ENCODE measurements at places on chromosomes 5 and 9.

DNA sequence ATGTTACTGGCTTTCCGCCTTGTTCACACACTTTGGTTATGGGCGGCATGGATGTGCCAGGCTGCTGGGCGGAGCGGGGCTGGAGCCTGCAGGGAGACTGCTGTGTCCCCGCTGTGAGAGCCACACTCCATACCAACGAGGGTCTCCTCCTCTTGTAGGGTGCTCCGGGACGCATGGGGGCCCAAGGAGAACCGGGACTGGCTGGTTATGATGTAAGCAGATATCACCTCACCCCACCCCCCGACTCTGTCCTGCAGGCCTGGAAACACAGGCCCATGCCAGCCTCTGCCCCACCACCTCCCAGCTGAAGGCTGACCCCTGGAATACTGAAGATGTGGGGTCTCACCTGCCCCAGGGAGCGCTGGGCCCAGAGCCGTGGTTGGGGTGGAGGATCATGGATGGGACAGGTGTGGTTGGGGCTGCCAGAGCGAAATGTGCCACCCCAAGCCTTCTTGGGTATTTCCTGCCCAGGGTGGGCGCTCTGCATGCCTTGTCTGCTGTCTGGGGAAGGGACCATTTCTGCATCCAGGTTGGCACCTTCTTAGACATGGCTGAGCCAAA is 39.3 kb upstream of the ORM1 start:
- no peak for DNase-seq

DNA sequence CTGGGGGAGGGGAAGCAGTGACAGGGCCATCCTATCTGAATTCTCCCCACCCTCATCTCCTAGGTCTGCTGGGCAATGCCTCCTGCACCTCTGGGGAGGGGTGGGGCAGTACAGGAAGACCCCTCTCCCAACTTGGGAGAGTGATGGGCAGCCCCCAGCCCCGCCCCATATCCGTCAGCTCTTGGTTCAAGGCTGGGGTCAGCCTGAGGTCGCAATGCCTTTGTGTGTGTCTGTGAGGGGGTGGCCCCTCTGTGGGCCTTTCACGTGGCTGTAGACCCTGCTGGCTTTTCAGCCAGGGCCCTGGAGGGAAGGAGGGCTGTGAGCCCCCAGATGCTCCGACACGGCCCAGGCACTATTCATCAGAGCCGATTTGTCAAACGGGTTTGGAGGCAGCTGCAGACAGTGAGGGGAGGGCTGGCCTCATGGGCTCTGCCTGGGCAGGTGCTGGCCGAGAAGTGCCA is 49.5 kb upstream of the RNU6ATAC start:
- no peak for DNase-seq

GRCh38 chr9:134544388-134545214 is 97.0 kb upstream of the COL5A1 start:
- DNase-seq = no peak

DNA sequence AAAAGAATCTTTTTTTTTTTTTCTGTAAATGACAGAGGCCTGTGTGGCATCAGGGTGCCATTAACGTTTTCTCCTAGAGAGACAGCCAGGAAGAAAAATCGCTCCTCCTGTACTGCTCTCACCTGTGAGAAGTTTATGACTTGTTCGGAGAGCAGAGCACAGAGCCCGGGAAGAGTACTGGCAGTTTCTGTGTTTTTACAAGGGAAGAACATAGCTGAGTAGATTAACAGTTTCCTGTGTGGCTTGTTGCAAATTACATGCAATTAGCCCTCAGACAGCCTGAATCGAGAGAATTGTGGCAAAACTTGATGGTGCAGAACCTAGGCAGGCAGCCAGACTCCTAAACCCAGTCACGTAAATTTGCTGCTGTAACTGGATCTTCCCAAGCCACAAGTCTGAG is 32.1 kb downstream of the PRKACG start:
- DNase-seq = peak; percentile 34

DNA sequence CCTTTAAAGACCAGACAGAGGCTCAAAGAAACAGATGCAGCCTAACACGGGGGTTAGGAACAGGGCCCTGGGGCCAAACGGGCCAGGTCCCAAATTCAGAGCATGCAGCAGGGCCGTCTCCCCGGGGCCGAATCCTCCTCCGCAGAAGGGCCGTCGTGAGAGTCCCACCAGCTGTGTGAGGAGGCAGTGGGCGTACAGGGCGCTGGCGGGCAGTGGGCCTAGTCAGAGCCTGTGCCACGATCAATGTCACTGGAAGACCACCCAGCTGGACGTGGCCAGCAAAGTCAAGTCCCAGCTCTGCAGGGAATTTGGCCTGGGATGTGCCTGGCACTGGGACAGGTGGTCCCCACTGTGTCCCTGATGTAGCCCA is 15.8 kb upstream of the FCN2 start:
- DNase-seq = no peak

- no peak for DNase-seq
Observed at GRCh38 chr5:125870256-125870655, 553.0 kb upstream of the GRAMD2B start.

DNA sequence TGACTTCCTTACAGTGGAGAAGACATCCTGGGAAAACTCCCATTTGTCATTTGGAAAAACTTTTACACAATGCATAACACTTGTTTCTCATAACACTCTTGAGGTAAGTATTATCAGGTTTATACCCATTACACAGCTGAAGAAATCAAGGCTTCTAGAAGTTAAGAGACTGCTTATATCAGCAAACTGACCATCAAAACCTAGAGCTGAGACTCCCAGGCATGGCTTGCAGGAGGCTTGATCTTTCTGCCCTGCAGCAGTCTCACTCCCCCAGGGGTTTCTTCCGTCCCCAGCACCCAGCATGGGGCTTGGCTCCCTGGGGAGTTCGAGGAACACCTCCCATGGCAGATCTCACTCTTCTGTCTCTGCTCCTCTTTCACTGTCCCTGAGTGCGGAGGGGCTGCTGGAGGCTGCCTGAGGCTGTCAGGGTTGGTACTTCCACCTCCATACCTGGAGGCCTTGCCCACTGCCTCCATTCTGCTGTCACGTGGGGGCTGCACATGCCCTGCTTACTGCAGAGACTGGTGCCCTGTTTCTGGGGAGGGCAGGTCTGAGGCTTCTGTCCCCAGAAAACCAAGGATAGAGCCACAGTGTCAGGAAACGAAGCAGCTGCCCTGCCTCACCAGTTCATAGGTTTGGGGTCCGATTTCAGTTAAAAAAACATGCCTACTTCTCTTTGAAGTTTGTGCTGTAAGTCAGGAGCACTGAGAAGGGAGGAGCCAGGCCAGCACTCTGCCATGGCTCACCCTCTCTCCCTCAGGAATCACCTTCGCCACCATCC is 202.5 kb downstream of the PAX5 start:
- no peak for DNase-seq

DNA sequence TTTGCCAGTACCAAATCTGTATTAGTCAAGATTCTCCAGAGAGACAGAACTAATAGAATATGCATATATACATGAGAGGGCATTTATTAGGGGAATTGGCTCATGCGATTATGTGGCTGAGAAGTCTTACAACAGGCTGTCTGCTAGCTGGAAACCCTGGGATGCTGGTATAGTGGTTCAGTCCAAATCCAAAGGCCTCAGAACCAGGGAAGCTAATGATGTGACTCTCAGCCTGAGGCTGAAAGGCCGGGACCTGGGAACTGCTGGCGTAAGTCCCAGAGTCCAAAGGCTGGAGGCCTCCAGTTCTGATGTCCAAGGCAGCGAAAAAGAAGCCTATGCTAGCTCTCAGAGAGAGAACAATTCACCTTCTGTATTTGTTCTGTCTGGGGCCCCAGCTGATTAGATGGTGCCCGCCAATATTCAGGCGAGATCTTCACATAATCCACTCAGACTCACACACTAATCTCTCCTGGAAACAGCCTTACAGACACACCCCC is 84.1 kb downstream of the KIAA1958 start:
- DNase-seq = no peak

- peak; percentile 40 for DNase-seq
Observed at GRCh38 chr5:98933445-98934072, 4.8 kb upstream of the CHD1 start.

GRCh38 chr9:30536494-30536893 is 1847.9 kb upstream of the ACO1 start:
- no peak for DNase-seq

GRCh38 chr5:153969563-153969895 is 69.2 kb downstream of the FAM114A2 start:
- DNase-seq = no peak

- peak; percentile 81 for DNase-seq
Observed at GRCh38 chr9:4315582-4316215, 15.8 kb upstream of the GLIS3 start.

GRCh38 chr9:3441197-3441816 is 84.5 kb downstream of the RFX3 start:
- DNase-seq = peak; percentile 54

- DNase-seq = no peak
Observed at GRCh38 chr9:8677741-8678140, 878.2 kb upstream of the DMAC1 start.

GRCh38 chr5:179747811-179748210 is 15.2 kb downstream of the MAML1 start:
- no peak for DNase-seq

DNA sequence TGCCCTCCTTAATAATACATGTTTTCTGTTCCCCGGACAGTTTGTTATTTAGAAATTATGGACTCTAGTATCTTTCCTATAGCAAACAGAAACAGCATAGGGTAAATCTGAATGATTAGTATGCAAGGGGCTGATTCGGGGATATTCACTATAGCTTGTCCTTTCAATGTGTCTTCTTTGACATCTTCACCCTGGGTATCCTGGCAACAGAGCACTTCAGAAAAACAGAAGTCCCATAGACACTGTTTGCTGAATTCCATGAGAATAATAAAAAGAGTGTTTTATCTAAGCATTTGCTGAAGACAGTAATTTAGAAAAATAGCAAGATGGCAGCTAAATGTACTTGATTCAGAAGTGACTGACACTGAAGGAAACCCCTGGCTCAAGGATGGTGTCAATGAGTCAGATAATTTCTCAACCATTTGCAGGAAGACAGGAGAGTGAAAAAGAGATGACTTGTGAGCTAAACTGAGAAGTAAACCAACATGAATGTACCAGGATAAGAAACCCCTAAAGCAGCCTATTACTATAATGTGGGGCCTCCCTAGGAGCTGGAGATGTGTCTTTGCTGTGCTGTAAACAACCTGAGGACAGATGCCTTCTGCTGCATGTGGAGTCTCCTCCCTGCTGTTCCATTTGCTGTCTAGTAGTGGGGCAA is 246.2 kb downstream of the MAN2A1 start:
- peak; percentile 42 for DNase-seq

- DNase-seq = peak; percentile 70
Observed at GRCh38 chr5:136082390-136083193, 50.1 kb upstream of the SMAD5 start.

- DNase-seq = no peak
Observed at GRCh38 chr5:27875148-27875547, 836.8 kb upstream of the CDH9 start.

GRCh38 chr5:106454050-106454449 is 1216.7 kb downstream of the EFNA5 start:
- no peak for DNase-seq

- DNase-seq = no peak
Observed at GRCh38 chr5:120872297-120872696, 408.2 kb downstream of the PRR16 start.

DNA sequence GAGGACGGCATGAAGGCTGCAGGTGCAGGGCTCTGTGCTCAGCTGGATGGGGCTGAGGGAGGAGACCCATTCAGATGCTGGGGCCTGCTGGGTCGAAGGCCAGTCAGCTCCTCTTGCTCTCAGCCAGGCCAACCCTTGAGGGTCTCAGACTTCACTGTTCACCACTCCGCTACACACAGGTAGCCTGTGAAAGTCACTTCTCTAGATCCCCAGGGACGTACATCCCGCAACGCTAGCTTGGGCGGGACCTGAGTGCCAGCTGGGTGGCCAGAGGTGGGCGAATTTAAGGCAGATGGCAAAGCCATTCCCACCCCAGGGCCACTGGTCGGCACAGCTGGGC is 42.2 kb upstream of the FCN1 start:
- no peak for DNase-seq

GRCh38 chr5:63931836-63932235 is 30.4 kb downstream of the HTR1A start:
- no peak for DNase-seq

DNA sequence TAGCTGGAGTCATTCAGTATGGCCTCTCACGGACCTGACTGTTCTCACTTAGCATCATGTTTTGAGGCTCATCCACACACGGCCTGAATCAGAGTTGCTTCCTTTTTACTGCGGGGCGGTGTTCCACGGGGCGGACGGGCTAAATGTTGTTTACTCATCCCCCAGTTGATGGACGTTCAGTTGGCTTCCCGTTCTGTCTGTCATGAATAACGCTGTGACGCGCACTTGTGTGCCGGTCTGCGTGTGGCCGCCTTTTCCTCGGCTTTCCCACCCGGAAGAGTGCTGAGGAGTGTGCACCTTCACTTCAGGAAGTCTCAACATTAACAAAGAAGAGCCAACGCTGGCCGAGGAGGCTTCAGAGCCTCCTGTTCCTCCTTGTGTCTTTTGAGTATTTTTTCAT is 39.0 kb upstream of the IRX4 start:
- DNase-seq = no peak

DNA sequence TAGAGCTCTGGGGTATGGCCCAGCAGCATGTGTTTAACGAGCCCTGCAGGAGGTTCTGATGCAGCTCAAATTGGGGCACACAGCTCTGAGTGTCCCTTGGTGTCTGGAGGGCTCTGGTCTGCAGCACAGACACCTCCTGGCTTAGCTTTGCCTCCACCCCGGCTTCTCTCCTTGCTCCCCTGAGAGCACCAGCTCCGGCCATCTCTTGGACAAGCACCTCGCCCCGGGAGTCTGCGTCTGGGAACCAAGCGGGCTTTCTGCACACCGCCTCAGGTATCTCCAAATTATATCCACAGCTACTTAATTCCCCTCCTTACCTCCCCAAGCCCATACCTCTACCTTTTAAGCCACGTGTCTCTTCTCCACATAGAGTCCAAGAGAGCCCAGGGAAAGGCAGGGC is 83.7 kb upstream of the IRX4 start:
- no peak for DNase-seq

DNA sequence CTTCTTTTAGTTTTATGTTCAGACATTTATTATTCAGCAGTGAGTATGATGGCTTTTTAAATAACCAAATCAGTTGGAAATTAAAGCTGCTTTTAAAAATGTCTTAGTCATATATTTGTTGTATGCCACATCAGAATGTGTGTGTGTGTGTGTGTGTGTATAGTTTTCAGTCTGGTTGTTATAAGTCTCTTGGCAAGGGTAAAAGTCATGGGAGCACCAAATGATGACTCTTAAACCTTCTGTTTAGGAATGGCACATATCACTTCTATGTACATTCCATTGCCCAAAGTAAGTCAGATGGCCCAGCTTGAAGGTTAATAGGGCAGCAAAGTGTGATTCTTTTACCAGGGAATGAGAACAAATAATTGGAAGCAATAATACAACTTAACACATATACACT is 135.9 kb downstream of the RNF180 start:
- no peak for DNase-seq

GRCh38 chr9:107480386-107480789 is 9.2 kb downstream of the KLF4 start:
- no peak for DNase-seq

Measured in activated CD4-positive, alpha-beta T cell treated with anti-CD3 and anti-CD28 coated beads, Interleukin-2, Interleukin-6, amounts not matched to agents 100 ng/mL and 50 ng/mL, durations not matched to agents 16 hours and 8 hours (primary cell).